ENCODE measurements at places on chromosomes 11 and 22.

DNA sequence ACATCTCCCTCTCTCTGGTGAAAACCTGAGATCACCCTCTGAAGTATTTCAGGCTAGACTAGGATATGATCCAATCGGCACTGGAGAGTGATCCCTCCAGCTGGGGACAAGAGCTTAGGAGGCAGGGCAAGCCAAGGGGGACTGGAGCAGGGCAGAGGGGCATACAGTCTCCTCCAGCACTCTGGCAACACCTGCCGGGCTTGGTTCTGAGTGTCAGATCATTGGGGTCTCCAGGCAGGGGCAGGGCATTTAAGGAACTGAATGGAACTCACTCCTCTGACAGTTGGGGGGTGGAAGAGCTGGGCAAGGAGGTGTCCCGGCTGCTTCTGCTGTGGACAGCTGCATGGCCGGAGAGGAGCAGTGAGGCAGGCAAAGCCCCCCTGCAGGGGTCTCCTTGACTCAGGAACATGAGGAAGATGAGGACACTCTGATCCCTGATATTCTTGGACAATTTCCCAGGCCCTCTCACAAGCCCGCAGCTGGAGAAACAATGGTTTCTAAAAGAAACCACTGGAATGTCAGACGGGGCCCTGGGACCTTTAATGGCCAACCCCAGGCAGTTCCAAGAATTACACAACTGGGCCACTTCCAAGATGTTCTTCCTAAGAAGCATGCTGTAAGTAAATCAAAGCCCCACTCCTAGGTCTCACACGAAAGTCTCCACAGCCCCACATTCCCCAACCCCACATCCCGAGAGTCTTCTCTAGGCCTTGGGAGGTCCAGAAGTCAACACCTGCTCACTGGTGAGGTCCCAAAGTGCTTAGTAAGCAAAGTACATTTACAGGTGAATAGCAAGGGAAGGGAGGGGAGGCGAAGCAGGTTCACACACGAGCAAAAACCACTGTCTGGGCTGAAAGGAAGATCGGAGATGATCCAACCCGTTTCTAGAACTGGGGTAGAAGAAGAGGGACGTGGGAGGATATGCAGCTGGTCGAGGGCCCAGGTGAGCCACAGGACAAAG is 1.2 kb upstream of the CCDC86 start:
- no peak for DNase-seq

- DNase-seq, result no peak
These were observed 54.2 kb downstream of the NAV2 start for GRCh38 chr11:19766810-19767209.

- no peak for DNase-seq
These were observed 83.7 kb downstream of the PHF21B start for GRCh38 chr22:44926124-44926475.

GRCh38 chr11:26905368-26905767 is 88.5 kb upstream of the FIBIN start:
- no peak for DNase-seq

- DNase-seq, result no peak
These were observed 12.8 kb downstream of the ARRB1 start for GRCh38 chr11:75338516-75339208.

GRCh38 chr11:120613264-120614226 is 102.0 kb downstream of the GRIK4 start:
- DNase-seq, result no peak

DNA sequence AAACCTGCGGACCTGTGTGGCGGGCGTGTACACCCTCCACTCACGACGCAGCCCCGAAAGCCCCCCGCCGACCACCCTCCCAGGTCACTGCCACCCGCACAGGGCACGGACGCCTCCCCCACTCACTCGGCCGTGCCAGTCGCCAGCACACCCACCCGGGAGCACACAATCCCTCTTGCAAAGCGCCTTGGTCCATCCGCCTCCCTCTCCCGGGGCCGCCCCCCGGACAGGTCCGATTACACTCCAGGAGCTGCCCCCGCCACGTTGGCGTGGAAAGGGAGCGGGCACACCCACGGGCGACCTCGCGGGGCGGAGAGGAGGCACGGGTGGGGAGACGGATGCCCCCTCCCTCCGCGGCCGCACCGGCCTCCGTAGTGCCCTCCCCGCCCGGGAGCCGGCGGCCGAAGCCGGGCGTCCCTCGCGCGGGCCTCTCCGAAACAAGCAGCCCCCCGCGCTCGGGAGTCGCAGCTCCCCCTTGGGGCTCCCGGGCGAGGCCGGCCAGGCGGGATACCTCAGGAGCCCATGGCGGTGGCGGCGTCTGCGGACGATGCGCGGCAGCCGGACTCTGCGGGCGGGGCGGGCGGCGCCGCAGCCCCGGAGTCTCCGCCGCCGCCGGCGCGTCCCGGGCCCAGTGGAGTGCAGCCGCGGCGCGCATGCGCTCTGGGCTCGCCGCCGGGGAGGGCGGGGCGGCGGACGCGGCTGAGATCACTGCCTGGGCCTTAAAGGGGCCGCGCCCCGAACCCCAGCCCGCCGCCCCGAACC is at the start of gene TMEM184B:
Gene TMEM184B, minus strand, starts transcription at position 638 of the 762 bp plus-strand sequence. CDS start 25,049 bp downstream, outside the sequence.
- DNase-seq, result peak; percentile 79

- no peak for DNase-seq
These were observed 109.2 kb downstream of the ZBTB16 start for GRCh38 chr11:114168691-114169090.

DNA sequence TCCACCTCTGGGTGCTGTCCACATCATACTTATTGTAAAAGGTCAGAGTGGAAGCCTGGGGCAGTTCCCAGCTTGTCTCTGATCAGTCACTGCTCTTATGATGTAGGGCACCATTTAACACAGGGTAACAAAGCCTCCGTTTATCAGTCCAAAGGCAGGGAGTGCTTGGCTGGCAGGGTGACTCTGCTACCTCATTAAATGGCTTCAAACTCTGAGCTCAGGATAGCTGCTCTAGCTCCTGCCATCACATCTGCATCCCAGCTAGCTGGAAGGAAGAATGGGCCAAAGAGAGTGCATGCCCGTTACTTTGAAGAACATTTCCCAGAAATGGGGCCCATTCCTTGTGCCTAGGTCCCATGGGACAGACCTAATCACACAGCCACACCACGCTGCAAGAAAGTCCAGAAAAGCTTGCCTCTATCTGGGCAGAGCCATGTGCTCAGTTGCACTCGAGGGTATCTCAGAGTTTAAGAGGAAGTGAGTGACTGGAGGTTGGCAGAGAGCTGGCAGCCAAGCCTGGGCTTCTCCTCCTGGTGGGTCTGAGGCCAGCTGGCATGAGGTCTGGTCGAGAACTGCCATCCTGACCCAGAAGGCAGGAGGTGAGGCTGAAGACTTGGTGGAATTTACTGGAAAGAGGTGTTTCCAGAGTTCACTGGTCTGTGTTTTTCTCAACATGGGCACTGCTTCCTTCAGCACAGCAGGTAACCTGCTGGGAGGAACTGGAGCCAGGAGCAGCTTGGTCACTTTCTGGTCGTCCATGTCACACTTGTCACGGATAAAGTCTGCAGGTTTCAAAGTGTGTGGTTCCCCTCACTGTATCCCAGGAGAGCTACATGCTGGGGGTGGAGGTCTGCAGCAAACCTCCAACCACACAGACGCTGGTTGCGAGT is 935.7 kb downstream of the BRD1 start:
- no peak for DNase-seq

DNA sequence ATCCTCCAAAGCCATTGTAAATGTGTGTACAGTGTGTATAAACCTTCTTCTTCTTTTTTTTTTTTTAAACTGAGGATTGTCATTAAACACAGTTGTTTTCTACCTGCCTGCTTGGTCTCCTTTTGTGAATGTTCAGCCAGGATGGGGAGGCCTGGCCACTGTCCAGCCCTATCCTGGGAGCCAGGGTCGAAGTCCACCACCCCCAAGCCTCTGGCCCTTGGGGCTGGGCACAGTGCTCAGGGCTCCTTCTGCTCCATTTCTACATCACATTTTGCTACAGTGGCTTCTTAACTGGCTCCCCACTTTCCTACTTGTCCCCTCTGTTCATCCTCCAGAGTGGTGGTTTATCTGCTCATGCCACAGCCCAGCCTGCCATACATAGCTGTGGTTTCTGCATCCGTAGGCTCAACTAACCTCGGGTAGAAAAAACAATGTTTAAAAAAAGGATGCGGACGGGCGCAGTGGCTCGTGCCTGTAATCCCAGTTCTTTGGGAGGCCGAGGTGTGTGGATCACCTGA is 2.5 kb upstream of the SMARCB1 start:
- no peak for DNase-seq

DNA sequence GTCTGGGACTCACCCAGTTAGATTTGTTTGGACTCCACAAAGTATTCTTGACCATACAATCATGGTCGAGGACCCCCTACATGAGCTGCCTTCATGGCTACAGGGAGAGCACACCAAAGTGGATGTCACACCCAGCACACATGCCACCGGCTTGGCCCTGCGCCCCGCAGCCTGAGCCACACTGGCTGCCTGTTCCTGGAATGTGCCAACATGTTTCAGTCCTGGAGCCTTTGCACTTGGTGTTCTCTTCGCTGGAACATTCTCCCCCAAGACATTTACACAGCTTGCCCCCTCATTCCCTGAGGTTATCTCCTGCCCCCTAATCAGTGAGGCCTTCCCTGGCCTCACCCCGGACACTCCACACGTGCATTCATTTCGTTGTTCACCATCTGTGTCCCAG is 46.0 kb downstream of the PPARA start:
- DNase-seq, result no peak

DNA sequence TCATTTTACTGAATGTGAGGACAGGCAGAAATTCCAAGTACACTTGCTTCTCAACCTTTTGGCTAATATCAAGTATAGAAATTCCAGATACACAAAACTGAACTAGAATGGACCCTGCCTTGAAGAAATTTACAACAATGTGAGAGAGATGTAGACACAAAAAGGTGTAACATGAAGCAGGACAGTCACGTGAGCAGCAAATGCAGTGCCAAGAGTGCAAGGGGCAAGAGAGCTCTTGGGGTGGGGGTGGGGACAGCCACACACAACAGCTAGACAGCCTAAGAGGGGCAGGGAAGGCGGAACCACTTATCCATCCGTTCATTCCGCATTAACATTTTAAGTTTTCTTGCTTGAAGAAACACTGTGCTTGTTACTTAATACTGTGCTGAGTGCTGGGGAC is 28.9 kb downstream of the PLEKHA7 start:
- no peak for DNase-seq

DNA sequence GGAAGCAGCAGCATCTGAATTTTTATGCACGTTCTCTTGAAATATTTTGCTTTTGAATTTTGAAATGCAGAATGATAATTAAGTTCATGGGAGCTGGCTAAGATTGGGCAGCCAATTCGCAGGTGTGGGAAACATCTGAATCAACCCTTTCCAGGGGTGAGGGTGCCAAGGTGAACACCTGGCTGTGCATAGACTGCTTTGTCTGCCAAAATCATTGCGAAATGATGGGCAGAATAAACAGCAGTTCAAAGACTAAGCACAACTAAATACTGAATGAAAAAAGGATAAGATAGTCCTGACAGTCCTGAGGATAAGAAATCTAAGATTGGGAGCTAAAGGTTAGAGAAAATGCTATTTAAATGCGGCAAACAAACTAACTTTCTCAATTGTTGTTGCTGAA is 813.3 kb upstream of the RAG2 start:
- DNase-seq, result no peak
